Activated CD4-positive, alpha-beta T cell treated with anti-CD3 and anti-CD28 coated beads, Interleukin-2, Interleukin-6, amounts not matched to agents 100 ng/mL and 50 ng/mL, durations not matched to agents 16 hours and 8 hours (primary cell): ENCODE measurements at places on chromosomes 7 and 10.

DNA sequence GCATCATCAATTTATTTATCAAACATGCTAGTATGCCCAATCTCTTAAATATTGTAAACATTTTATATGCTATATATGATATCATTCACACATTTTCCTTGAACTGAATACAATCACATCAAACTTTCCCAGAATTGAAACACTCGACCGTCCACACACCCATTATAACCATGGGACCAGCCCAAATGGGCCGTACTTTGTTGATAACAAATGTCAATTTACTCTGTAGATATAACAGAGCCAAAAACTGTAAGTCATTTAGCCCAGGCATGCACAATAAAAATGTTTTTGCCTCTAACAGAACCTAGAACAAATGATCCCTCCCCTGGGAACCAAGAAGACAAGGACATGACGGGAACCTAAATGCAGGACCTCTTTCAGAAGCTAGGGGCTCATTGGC is 683 bp upstream of the ANKRD22 start:
- no peak for DNase-seq

GRCh38 chr10:110005719-110006118 is 2.1 kb upstream of the ADD3 start:
- DNase-seq, result no peak

- DNase-seq, result no peak
These were observed 41.4 kb upstream of the ADO start for GRCh38 chr10:62763155-62763554.

GRCh38 chr7:85090143-85090542 is 96.7 kb downstream of the SEMA3D start:
- DNase-seq, result no peak

- no peak for DNase-seq
These were observed 25.7 kb downstream of the ARL5B start for GRCh38 chr10:18684953-18685352.

- peak; percentile 50 for DNase-seq
These were observed 5.2 kb downstream of the AGAP3 start for GRCh38 chr7:151091431-151091830.

DNA sequence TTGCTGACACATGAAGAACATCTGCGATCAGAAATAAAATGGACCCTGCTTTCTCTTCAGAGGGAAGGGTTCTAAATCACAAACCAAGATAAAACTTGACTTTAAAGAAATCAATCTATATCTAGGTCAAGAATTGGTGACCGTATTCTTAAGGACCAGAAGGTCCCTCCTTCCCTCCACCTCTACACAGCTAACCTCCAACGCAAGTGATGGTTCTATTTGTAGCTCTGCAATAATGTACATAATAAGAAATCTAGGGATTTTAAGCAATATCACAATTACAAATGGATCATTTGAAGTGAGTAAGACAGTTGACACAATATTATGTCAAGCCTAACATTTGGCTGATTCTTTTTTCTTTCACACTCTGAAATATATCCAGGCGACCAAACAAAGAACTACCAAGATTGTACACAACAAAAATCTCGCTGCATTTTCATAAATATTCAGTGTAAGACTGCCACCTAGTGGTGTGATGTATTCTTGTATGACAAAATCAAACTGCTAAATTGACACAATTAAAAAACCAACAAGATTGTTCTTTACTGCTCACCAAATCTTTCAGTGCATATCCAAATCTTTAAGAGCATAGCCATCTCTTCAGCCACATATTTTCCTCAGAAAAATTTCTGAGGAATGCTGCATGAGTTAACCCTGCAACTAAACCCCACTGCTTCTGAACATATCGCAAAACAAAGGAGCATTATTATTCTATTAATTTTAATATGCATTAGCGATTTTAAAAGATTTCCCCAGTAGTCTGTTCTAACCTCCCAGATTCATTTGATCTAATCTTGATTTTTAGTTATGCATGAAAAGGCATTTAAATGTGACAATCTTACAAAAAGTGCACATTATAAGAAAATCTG is 44.5 kb downstream of the ICA1 start:
- peak; percentile 76 for DNase-seq

GRCh38 chr7:772392-772791 is 45.3 kb upstream of the PRKAR1B start:
- DNase-seq, result no peak

GRCh38 chr10:110081911-110082310 is 74.1 kb downstream of the ADD3 start:
- no peak for DNase-seq

DNA sequence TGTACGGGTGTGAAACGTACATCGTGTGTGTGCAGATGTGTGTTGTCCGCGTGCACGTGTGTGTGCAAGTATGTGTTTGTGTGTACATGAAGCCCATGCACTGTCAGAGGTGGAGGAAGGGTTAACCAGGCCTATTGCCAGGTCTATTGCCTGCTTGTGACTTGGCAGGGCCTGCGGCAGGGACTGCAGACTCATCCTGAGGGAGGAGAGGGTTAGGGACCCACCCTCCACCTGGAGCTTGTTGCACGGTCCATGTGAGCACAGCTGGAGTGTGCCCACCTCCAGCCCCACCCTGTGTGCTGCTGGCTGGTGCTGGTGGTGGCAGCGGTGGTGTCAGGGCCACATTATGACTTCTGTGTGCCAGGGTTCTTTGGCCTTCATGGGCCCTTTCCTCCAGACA is 7.1 kb upstream of the AQP1 start:
- no peak for DNase-seq

- DNase-seq, result no peak
These were observed 6.1 kb downstream of the CYP2W1 start for GRCh38 chr7:988963-989529.

GRCh38 chr10:101772895-101773761 is 2.8 kb downstream of the FGF8 start:
- DNase-seq, result no peak

GRCh38 chr7:125445836-125446235 is 516.2 kb upstream of the POT1 start:
- DNase-seq, result no peak

DNA sequence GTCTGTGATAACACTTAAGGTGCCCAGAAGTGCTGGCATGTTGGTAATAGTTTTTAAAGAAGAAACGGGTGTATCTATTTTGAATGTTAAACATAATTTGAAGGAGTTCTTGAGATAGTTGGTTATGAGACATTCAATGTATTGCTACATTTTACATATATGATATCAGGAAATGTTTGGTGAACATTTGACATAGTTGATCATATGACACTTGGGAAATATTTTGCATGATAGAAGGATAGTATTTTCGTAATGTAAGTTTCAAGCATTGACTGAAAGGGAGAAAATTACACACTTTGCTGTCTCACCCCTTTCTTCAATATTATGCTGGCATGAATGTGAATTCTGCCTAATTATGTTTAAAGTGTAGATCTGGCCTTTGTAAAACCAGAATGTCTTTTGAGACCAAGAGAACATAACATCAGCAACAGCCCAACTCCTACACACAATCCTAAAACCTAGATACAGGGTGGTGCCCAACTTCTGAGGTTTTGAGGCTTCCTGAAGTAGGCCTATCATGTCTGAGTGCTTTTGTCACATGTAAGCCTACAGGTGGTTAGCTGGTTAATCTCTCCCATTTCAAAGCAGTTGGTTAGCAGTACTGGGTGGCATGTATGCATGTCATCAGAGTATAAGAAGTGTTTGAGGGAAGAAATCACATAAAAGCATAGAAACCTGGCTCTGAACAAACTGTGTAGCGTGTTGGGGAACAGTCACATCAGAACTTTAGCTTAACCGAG is 2.1 kb downstream of the ADD3 start:
- peak; percentile 82 for DNase-seq

- no peak for DNase-seq
These were observed 97.9 kb downstream of the DNAJB6 start for GRCh38 chr7:157434701-157435100.

DNA sequence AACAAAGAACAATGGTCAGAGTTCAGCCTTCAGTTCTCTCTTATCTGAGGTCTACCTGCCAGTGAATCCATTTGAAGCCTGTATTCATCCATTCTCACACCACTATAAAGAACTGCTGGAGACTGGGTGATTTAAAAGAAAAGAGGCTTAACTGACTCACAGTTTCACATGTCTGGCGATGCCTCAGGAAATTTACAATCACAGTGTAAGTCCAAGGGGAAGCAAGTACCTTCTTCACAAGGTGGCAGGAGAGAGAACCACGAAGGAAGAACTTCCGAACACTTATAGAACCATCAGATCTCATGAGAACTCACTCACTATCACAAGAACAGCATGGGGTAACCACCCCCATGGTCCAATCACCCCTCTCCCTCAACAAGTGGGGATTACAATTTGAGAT is 33.0 kb upstream of the SLC25A13 start:
- DNase-seq, result no peak

DNA sequence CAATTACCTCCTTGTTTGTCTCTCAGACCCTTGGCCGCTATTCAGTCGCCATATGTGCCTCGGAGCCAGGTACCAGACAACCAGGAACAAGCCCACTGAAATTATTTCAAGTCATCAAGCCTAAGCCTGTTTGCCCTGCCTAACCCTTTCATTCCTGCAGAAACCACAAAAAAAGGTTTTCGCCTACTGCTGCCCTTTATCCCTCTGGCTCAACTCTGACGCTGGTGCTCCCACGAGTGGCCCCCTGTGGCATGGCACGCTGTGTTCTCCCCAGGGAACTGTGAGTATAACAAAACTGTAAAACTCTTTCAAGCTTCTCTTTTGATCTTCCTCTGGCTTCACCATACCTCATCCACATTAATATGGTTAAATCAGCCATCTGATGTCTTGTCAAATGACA is 215.7 kb upstream of the CDC14C start:
- DNase-seq, result no peak

DNA sequence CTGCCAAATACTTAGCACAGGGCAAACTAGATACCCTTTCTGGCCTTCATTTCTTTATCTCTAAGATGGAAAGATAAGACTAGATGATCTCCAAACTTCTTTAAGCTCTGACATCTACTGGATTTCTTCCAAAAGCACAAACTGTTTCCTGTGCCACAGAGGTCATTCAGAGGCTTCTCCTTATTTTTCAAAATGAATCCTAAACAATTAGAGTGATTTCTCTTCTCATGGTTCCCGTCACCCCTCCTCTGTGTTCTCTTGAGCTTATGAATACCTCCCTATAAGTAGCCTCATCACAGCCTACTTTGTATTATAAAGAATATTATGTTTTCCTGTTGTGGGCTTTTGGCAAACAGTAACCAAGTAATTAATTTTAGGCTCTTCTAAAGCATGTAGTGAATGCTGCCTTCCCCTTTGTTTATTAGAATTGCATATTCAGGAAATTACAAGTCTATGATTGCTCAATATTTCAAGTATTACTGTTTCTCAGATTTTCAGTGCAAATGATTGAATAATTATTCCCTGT is 179.5 kb downstream of the REEP3 start:
- DNase-seq, result no peak

GRCh38 chr7:81627536-81628287 is 142.1 kb downstream of the HGF start:
- no peak for DNase-seq

DNA sequence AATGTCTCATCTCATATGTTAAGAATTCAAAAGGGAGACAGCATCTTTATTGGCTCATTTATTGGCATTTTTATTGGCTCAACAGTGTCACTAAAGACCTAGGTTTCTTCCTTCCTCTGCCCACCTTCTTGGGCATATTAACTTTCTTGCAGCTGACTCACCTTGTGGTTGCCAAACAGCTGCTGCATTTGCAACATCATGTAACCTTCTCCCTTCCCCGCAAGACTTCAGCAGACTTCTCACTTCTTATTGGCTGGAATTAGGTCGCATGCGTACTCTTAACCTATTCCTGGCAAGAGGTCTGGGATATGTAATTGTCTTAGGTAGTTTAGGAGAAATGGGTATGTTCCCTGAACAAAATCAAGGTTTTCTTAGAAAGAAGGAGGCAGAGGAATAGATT is 263.2 kb downstream of the POU6F2 start:
- DNase-seq, result no peak

- no peak for DNase-seq
These were observed 338.6 kb upstream of the SEMA3A start for GRCh38 chr7:84533182-84533581.

DNA sequence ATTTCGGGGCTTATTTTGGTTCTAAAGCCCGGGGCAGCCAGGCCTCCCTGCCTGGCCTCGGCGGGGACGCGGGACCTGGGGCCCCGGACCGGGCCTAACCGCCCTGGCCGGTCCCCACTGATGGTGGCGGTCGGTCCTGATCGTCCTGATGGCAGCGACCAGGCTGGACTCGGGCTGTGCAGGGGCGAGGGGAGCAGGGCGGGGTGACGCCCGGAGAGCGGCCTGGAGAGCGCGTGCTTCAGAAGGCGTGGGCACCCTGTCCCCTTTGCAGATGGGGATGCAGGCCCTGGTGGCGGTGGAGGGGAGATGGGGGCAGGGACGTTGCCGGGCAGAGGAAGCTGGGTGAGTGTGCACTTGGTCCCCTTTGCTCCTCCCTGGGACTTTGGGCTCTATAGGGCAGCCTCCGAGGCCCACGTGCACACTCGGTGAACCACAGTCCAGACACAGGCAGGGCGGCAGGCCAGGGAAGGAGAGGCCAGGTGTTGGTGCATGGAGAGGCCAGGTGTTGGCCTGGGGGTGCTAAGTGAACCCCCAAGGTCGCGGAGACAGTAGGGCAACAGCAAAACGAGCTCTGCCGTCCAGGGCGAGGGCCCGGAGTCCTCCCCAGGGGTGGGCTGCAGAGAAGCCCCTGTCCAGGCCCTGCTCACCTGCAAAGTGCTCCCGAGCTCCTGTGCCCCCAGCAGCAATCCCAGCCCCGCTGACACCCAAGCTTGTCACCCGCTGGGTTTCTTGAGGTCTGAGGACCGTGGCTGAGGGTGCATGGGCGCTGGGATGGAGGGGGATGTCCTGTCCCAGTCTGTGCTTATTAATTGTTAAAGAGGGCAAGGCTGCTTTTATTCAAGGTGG is 42.4 kb upstream of the FAM20C start:
- peak; percentile 36 for DNase-seq

GRCh38 chr10:126598009-126598408 is 72.5 kb downstream of the C10orf90 start:
- peak; percentile 12 for DNase-seq

GRCh38 chr10:60877061-60877776 is 66.8 kb downstream of the RHOBTB1 start:
- DNase-seq, result no peak

DNA sequence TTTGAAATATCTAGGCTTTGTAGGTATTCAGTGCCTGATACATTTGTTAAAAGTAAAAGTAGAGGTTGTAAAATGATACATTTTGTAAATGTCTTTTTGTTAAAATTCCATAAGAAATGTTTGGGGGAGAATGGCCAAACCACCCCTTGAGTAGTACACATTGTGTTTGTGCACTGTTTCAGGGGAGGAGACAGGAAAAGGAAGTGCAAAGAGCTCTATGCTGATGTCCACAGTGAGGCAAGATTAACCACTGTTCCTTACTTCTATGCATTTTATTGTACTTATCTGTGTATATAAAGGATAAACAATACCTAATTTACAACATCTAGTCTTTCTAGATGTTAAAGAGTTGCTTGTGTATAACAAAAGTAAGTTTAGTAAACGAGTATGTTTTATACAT is 7.4 kb upstream of the CYCS start:
- no peak for DNase-seq

- DNase-seq, result no peak
These were observed 29.8 kb downstream of the COL28A1 start for GRCh38 chr7:7505915-7506314.
